T-helper 2 cell (primary cell): ENCODE measurements at places on chromosomes 3 and 15.

- DNase-seq = no peak
Measured at GRCh38 chr3:48364840-48365239, 7.2 kb upstream of the FBXW12 start.

- DNase-seq = no peak
Measured at GRCh38 chr15:52287114-52287513, 8.5 kb downstream of the MYO5C start.

- DNase-seq = peak; percentile 62
Measured at GRCh38 chr3:44554626-44555592, at the start of gene ZKSCAN7. Gene ZKSCAN7 (plus strand): TSS chr3:44555193. CDS start chr3:44557048, 1,855 bp downstream.

GRCh38 chr15:65342493-65342892 lies 35.3 kb downstream of the IGDCC3 start:
- no peak for DNase-seq

DNA sequence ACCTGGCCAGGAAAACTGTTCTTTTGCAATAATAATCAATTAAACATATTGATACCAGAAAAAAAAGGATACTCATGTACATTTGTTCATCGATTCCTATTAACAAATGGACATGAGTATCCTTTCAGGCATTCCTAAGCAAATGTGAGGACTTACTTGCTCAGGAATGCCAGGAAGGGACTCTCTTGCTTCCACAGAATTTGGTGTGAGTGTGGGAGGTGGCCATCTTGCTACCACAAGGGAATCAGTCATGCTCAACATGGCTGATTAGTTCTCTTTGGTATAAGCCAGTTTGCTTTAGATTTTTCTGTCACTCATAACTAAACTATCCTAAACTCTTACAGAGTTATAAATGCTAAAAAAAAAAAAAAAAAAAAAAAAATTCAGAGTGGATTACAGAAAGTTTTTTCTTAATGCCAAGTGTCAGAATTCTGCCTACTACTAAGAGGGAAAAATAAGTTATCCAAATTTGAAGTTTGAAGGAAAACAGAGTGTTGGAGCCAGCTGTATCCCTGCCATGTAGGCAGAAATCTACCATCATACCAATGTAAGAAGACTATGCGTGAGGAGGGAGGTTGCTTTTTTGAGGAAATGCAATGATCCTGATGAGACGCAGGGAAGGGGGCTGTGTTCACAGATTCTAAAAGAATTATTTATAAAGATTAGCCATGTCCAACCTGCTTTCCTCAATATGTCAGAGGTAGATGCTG lies 98.7 kb downstream of the PLD1 start:
- DNase-seq = no peak

- DNase-seq = no peak
Measured at GRCh38 chr15:27850050-27850449, 249.1 kb downstream of the OCA2 start.
